ENCODE measurements at places on chromosomes 13 and 19.

DNA sequence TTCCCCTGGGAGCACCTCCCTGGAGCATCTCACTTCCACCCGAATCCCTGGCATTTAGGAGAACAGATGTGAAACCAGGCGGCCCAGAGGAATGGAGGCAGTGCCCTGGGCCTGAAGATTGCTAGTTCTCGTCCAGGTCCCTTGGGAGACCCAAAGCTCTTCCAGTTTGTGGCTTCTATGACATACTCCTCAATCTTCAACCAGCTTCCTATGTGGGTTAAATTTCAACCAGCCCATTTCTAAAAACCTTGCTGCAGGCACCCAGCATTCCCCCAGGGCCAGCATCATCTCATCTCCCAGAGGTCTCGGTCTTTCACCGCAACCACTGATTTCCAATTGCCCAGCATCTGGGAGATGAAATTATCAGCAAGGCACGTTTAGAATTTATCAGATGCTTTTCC lies 46.0 kb upstream of the STK24 start:
- no peak for DNase-seq

DNA sequence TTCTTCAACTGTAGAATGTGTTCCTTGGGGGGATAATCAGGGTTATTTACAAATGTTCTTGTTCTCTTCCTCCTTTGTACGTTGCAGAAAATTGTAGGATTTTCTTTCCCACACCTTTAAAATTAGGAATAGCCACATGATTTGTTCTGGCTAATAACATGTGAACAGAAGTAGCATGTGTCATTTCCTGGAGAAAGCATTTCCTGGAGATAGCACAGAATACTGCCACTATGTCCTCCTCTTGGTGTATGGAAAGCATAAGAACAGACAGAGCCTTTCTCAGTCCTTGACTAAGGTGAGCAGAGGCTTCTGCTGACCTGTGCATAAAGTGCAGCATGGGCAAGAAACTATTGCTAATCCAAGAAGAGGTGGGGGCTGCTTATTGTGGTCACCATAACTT lies 101.8 kb downstream of the FAM216B start:
- DNase-seq: no peak

DNA sequence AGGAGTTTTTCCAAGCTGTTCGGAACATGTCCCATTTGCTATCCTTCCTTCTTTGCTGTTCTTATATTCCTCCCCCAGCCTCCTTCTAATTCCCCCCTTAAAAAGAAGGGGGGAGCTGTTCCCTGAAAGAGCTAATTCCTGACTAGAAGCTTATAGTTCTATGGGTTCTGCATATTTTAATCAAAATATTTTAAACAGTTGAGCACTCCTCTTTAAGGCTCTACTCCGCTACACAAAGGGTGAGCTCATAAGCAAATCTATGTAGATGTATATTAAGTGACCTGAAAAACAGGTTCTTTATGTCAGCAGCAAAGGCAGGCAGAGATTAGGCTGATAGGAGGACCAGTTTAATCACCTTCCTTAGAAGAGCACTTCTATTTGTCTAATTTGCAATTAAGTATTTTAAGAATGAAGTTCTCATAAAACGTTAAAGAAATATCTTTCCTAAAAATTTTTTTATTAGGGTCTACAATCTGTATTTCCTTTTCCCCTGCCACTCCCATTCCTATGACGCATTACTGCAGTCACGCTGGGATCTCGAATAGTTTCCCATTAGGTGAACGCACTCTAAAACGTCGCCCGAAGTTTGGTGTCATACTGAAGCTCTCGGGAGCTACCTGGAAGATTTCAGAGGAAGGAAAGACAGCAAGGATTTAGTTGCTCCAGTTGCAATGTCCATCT lies 5.2 kb downstream of the EFNB2 start:
- no peak for DNase-seq

DNA sequence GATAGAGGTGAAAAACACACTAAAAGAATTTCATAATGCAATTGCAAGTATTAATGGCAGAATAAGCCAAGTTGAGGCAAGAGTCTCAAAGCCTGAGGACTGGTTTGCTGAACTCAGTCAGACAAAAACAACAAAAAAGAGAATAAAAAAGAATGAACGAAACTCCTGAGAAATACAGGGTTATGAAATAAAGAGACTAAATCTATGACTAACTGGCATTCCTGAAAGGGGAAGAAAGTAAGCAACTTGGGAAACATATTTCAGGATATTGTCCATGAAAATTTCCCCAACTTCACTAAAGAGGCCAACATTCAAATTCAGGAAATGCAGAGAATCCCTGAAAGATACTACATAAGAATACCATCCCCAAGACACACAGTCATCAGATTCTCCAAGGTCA lies 47.8 kb downstream of the UBL3 start:
- DNase-seq: no peak

GRCh38 chr19:45340232-45340898 lies at the start of gene KLC3:
TSS of gene KLC3 (plus strand) at chr19:45340750. CDS start at chr19:45345542, 4,792 bp downstream.
- no peak for DNase-seq

- no peak for DNase-seq
These were observed 18.5 kb upstream of the FAM216B start for GRCh38 chr13:42762917-42763316.

GRCh38 chr19:13969897-13970296 lies 17.6 kb downstream of the DCAF15 start:
- DNase-seq: no peak

DNA sequence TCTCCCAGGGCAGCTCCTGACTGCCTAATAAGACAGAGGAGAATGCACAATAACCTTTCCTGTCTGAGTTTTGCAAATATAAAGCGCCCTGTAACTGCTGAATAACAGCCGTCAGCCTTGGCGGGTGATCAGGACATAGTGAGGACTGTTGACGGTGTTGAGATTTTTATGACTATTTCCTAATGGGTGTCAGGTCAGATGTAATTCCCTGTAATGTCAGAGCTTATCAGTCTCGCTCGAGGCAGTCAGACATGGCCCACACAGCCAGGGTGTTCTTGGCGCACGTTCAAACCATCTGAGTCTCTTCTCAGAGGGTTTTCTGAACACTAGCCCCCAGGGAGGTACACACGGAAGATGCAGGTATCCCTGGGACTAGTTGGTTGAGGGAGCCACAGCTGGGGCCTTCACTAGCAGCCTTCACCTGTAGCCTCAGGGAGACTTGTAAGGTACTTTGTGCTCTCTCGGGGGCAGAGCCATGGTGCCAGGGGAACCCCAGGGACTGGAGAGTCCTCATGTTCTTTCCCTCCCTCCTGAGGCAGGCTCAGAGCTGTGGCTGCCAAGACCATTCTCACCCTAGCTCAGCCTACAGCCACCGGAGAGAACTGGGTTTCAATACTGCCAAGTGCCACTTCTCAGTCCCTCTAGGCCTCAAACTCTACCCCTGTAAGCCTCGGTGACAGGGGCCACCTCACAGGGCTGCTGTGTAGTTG lies 213.1 kb downstream of the UQCRFS1 start:
- no peak for DNase-seq

DNA sequence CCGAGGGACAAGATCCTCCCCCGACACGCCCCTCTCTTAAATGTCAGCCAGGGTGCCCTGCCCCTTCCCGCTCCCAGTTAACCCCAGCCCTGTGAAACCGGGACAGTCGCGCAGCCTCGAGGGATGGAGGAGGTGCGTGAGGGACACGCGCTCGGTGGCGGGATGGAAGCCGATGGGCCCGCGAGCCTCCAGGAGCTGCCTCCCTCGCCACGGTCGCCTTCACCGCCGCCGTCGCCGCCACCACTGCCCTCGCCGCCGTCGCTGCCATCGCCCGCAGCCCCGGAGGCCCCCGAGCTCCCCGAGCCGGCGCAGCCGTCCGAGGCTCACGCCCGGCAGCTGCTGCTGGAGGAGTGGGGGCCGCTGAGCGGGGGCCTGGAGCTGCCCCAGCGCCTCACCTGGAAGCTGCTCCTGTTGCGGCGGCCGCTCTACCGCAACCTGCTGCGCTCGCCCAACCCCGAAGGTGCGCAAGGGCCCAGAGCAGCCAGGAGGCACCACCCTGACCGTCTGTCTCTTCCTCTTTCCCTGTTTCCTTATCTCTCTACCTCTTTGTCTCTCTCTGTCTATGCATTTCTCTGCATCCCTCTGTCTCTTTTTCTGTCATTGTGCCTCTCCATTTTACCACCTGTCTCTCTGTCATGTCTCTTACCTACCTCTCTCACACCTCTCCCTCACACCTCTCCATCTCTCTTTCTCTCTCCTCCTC lies at the start of gene NCCRP1:
Gene NCCRP1, plus strand, starts transcription at position 105 of the 703 bp plus-strand sequence. Its CDS starts 19 bp downstream, at position 124.
- DNase-seq: peak; percentile 23

- DNase-seq: no peak
These were observed at the start of gene TEX29 for GRCh38 chr13:111319998-111320911. TSS of gene TEX29 (plus strand) at chr13:111320642. CDS start at chr13:111320891, 249 bp downstream.

DNA sequence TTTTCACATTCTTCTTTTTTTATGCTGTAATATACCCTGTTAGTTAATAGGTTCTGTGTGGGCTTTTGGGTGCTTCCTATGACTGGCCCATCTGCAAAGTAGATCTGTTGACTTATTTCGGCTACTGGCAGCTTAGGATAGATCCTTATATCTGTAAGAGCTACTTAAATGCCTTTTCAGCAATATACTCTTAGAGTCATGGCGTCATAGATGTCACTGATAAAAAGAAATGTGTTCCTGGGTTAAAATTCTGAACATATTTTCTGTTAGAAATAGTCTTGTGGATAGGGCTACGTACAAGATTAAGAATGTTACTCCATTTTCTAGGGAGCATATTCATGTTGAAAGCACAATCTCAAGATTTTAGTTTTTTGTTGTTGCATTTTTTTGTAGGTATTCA lies 4.7 kb downstream of the AKAP11 start:
- no peak for DNase-seq

GRCh38 chr19:49400029-49400428 lies 12.0 kb downstream of the KASH5 start:
- DNase-seq: no peak

DNA sequence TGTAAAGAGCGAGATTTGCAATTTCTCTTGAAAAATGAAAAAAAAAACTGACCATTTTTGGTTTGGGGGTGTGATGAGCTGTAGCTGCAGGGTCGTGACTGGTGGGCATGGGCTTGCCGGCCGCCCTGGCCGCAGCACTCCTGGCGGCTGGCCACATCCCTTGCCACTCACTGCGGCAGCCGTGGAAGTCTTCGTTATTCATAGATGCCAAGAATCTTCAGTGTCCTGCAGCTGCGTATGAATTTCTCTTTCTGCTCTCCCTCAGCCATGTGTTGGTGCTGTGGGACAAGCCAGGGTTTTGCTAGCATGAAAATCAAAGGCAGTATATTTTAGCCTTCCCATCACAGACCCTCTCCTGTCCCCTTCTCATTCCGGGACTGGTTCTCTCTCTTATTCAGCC lies 151.7 kb upstream of the TSHZ3 start:
- DNase-seq: peak; percentile 42

DNA sequence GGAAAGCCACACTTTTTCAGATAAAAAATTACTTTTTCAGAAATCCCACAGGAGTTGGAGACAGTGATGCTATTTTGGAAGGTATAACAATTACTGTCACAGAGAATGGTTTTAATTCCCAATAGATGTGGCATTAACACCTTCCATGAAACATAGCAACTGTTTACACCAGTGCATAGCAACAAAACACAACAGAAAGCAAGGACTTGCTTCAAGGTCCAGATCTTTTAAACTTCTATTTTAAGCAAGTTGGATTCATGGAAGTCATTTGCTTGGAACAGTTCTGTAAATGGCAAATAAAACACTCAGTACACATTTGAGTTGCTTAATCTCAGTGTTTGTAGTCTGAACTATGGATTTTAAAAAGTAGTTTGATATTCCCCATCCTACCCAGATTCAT lies 385.9 kb upstream of the SPRY2 start:
- DNase-seq: no peak

GRCh38 chr19:54312436-54313377 lies at the start of gene LILRA5:
TSS of gene LILRA5 (minus strand) at chr19:54313166. CDS start at chr19:54313019, 147 bp downstream.
- DNase-seq: no peak

DNA sequence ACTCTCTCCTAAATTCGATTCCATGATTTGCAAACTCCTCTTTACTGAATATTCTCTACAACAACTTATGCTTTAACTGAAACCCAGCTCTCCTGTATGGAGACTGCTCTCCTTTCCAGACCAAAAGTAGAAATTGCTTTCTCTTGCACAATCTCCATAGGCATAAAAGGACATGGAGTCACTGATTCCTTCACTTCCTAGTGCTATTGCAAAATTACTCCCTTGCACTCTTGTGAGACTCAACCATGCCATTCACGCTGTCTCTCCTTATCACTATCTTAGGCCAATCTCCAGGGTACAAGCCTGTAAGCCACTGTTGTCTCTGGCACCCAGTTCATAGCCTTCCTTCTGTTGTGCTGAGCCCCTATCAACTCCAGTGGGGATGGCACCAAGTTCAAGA lies 30.6 kb downstream of the SERPINE3 start:
- DNase-seq: no peak

GRCh38 chr13:87052731-87053130 lies 618.4 kb upstream of the SLITRK5 start:
- DNase-seq: no peak

DNA sequence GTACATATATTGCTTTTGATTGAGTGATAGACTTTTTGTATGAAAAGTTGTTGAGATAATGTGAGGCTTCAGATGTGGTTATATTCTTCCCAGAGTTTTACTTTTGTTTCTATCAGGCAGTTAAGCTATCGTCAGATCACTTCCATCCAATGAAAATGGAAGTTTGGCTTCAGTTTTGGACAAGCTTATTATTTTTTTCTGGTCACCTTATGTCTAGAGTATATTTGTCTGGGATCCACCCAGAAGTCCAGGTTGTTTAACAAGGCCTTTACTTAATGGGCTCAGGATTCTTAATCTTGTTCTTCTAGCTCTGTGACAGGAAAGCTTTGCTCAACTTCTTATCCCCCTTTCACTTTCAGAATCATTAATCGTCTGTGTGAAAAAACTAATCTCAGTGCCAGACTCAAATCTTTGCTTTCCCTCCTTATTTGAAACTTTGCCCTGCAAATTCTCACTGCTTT lies 150.9 kb downstream of the PDS5B start:
- DNase-seq: no peak

GRCh38 chr13:49638030-49638743 lies 9.9 kb downstream of the ARL11 start:
- DNase-seq: no peak

DNA sequence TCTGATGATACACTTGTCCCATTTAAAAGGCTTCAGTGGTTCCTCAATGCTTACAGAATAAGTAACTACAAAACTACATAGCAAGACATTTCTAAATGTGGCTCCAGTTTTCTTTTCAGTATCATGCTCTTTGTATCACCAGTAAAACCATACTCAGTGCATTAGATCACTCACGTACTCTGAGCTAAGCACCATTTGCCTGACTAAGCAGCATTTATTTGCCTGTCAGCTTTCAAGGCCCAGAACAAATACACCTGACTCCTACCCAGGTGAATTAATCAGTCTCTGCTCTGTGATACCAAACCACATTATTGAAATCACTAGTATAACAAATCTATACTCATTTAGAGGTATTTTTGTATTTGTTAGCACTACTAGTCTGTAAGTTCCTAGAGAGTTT lies 47.4 kb upstream of the PCDH20 start:
- no peak for DNase-seq

- no peak for DNase-seq
These were observed 44.2 kb upstream of the SLAIN1 start for GRCh38 chr13:77653301-77653700.

- DNase-seq: no peak
These were observed 33.6 kb upstream of the UBE2L5 start for GRCh38 chr13:30388406-30389283.

Measured in left hindlimb (tissue), 1 donor.